Upper lobe of left lung (tissue), 6 donors: ENCODE measurements at places on chromosomes 2 and 18.

DNA sequence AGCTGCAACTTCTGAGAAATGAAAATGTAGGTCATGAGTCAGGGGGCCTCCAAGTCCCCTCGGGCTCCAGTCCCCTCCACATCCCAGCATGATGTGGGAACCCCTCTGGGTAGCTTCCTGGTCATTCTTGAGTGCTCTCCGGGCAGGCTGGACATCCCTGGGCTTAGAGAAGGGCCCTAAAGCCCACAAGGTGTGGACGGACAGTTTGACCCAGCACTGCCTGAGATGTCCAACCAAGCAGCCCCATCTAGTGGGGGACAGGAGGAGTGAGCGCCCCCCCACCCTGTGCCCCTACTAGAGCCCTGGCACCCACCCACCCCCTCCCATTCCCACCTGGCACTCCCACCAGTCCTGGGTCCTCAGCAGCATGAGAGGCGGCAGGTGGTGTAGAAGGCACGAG lies 46.0 kb downstream of the CYP27C1 start:
- peak; percentile 13 for DNase-seq

GRCh38 chr2:240432430-240432819 lies 3.0 kb upstream of the GPC1 start:
- DNase-seq = peak; percentile 12

DNA sequence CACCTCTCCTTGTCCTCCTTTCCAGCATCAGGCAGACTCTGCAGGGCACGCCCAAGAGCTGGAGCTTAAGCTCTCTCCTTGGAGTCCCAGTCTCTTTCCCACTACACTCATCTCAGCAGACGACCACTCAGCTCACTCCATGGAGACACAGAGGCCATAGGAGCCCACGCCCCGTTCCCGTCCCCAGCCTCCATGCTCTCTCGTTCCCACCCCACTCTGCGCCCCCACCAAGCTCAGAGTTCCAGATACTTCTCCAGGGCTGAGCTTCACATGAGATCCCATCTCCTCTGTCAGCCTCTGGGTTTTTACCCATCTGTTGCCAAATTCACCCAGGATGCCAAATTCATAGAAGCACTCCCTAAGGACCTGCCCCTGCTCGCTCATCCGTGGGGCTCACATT lies 87.3 kb downstream of the MALT1 start:
- DNase-seq = no peak

- no peak for DNase-seq
Measured at GRCh38 chr18:24840640-24841039, 380.2 kb downstream of the HRH4 start.

DNA sequence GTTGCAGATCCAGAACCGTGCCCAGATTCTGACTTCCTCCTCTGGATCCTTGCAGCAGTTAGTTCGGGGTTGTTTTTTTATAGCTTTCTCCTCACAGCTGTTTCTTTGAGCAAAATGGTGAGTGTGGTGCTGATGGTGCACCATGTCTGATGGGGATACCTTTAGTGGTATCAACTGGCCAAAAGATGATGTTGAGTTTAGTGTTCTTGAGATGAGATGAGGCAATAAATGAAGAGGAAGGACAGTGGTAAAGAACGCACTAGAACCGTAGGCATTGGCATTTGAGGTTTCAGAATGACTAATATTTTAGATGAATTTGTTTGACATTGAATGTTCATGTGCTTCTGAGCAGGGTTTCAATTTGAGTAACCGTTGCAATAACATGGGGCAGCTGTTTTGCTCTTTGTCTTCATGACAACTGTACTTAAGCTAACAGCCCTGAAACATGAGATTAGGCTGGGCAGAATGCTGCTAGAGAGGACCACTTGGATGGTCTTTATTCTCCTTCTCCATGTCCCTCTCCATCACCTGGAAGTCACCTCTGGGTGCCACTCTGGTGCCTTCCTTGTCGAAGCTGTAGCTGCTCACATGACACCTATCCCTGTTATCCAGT lies 3.9 kb downstream of the CTLA4 start:
- no peak for DNase-seq

- no peak for DNase-seq
Measured at GRCh38 chr2:151869291-151869690, 41.1 kb upstream of the ARL5A start.

DNA sequence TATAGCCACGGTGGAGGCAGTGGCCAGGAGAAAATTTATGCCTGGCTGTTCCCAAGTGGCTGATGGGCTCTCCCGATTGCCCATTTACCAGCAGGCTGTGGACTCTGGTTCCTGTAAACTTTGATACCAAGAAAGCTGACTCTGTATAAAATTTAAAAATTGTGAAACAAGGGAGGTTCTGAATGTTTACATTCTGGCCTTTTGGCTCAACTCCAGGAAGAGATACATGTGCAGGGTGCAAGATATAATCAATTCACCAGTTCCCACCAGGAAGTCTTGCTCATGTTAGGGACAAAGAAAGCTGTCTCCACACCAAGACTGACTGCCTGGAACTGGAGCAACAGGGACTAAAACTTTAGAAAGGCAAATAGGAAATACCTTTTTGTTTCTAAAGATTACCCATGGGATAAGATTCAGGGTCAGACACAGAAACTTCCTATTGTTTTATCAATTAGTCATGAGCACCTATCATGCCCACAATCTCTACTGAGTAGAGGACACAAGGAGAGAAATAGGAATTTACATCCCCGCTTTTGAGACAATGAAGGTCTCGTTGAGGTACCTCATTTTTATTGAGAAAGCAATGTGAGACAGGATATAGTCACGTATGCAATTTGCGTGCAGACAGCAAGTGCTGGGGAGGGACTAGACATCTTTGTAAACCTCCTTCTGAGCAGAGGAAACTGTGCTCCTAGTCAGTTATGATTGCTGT lies 123.5 kb downstream of the LIPG start:
- no peak for DNase-seq

- DNase-seq = no peak
Measured at GRCh38 chr2:205060269-205060668, 515.0 kb downstream of the PARD3B start.
